Hematopoietic multipotent progenitor cell treated with erythropoietin and hydrocortisone succinate and interleukin-3 and kit ligand, for 8 days (in vitro differentiated cells): ENCODE measurements at places on chromosomes 2 and 18.

DNA sequence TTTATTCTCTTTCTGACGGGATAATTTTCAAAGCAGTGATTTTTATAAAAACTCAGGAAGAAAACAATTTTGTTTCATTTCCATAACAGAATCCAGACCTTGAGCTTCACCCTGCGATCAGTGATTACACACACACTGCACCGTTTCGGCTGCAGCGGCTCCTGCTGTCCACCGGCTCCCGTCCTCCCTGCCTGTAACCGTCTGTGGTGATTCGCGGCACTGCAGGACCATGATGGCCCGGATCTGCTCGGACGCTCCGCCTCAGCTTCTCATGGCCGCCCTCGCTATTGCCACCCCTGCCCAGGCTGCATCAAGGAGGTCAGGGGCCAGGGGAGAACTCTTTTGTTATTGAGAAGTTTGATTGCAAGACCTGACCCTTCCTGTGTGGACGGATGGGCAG lies 246.1 kb downstream of the TWIST2 start:
- no peak for DNase-seq

- no peak for DNase-seq
Measured at GRCh38 chr18:12278741-12279682, 24.9 kb downstream of the CIDEA start.

- DNase-seq: no peak
Measured at GRCh38 chr2:167726788-167727187, 520.6 kb downstream of the STK39 start.

GRCh38 chr2:238398577-238398976 lies 28.1 kb upstream of the ASB1 start:
- DNase-seq: no peak
